ENCODE measurements at places on chromosomes 4 and X.
A peak's percentile ranks its signal among the peaks of the same experiment; 100 is the strongest.

DNA sequence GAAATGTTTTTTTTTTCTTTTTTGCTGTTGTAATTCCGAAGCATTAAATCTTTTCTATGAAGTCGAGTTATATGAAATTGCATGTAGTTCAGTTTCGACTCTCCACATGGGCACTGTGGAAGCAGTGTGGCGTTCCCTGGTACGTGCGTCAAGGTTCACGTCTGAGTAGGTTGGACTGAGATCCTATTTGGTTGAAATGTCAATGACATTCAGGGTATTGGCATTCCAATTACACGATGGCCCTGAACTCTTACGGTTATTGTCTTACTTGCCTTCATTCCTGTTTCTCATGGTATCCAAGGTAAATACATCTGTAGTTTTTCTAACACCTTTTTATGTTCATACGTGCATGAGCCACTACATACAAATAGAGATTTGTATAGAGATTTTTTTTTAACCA lies 128.8 kb downstream of the SORBS2 start:
- no peak for DNase-seq

GRCh38 chr4:3192827-3193226 lies 56.1 kb upstream of the MSANTD1 start:
- DNase-seq: no peak

GRCh38 chr4:75673959-75674328 lies 733 bp upstream of the G3BP2 start:
- DNase-seq: no peak

GRCh38 chrX:115330498-115331168 lies 41.1 kb downstream of the LUZP4 start:
- peak; percentile 38 for DNase-seq

- DNase-seq: peak; percentile 33
Observed at GRCh38 chr4:114694770-114695169, 96.2 kb downstream of the UGT8 start.

GRCh38 chr4:86334020-86334750 lies 25.7 kb downstream of the MAPK10 start:
- no peak for DNase-seq

All from inflammatory macrophage treated with lipopolysaccharide for 4 hours (primary cell).